Lower lobe of right lung (tissue), 2 donors: ENCODE measurements at places on chromosomes 5 and 9. TPM values are rescaled to one million over a fixed set of nuclear protein-coding genes. Genes with fewer than 3 reads are reported as not detected.
A peak's percentile ranks its signal among the peaks of the same experiment; 100 is the strongest.

SLC45A2 gene
- total RNA-seq: not detected

GPX3 gene
- total RNA-seq: 855 TPM

PTPRD gene
- 17.2 TPM for total RNA-seq

CCDC192 gene
- not detected for total RNA-seq

DNA sequence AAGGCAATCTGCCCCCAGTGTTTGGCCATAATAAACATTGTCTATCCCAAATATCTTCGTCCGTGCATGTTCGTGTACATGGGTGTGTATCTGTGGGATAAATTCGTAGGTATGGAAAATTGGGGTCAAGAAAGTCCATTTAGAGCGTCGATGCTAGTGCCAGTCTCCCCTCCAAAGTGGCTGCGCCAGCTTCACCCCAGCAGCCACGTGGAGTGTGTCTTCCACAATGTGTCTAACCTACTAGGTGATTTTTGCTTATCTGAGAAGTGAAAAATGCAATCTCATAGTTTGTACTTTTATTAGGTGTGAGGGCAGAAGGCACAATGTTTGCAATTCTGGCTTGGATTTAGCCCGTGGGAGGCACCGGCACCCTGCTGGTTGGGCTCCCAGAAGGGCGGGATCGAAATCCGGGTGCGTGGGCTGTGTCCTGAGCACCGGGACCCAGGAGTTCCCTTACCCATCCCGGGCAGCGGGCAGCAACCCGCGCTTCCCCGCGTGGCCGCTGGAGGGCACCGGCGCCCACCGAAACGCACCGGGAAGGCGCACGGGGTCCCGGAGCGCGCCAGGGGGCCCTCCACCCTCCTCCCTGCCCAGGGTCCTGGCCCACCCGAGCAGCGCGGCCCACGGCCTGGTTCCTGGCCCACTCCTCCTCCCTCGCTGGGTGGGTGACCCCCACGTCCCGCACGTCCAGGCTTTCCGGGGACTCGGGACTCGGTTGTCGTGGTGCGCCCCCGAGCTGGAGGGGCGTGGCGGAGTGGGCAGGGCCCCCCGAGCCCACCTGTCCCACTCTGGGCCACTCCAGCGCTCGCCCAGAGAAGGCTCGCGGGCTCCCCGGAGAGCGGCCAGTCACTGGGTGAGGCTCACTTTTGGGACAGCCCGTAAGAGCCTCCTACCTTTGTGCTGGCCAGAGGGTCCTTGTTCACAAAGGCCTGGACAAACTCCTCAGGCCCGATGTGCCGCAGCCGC, 55.4 kb upstream of the RNF130 start:
- DNase-seq: no peak

DNA sequence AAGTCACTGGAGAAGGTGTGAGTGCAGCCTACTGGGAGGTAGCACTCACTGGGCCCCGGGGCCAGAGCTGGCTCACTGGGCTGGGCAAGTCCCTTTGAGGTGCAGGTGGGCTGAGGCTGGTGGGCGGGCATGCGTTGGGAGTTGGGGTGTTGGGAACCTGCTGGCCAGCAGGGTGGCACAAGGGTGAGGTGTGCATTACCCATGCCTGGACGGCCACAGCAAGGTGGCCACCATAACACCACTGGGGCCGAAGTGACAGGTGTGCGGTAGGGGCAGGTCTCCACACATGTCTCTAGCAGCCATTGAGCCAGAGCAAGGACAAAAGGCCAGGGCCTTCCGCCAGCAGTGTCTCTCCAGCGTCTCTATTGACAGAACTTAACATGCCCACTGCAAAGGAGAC, 22.6 kb downstream of the PRRT1B start:
- DNase-seq: no peak

- no peak for DNase-seq
These were observed 1.7 kb downstream of the CCNG1 start for GRCh38 chr5:163439092-163439425.

- peak; percentile 68 for DNase-seq
These were observed 23.1 kb upstream of the NSMF start for GRCh38 chr9:137482094-137482781.
